Bronchial epithelial cell (primary cell): ENCODE measurements at places on chromosomes 12 and 14. TPM values are rescaled to one million over a fixed set of nuclear protein-coding genes. Genes with fewer than 3 reads are reported as not detected.

Gene CATSPERB
- total RNA-seq = 2.1 and 3.7 TPM in 2 replicates

DNA sequence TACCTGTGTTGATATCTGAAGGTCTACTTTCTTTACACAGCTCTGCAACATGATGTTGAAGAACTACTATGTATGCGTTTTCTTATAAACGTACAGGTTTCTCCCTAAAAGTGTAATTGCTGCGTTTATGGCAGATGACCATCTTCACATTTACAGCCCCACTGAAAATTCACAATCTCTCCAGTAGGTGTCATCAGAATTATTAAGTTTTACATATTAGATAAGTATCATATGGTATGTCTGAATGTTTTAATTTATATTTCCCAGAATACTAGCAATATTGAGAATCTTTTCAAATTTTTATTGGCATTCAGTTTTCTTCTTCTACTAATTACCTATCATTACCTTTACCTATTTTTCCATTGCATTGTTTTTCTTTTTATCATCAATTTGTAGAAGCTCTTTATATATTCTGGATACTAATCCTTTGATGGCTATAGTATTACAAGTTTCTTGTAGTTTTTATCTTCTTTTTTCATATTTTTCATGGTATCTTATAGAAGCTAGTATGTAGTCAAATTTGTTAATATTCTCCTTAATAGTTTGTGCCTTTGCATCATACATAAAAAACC, 123.5 kb downstream of the CAPZA3 start:
- DNase-seq = peak; percentile 59

GRCh38 chr12:10941916-10942607, 3.0 kb upstream of the TAS2R14 start:
- peak; percentile 95 for DNase-seq

Gene RNASE1
- not detected in 2 replicates for total RNA-seq

- DNase-seq = no peak
Observed at GRCh38 chr14:66380143-66380542, 106.0 kb upstream of the CCDC196 start.
